Right atrium auricular region (tissue), 2 donors: ENCODE measurements at places on chromosomes 4 and X. TPM values are rescaled to one million over a fixed set of nuclear protein-coding genes. Genes with fewer than 3 reads are reported as not detected.

FGB gene
- not detected for total RNA-seq

PPP1R2C gene
- not detected for total RNA-seq

SULT1E1 gene
- not detected for total RNA-seq

SPANXA2 gene
- total RNA-seq = not detected

ZNF518B gene
- 36.0 TPM for total RNA-seq

FGG gene
- total RNA-seq = not detected

GYPE gene
- 0.44 TPM for total RNA-seq

FAM9B gene
- not detected for total RNA-seq

ADGRG2 gene
- total RNA-seq = 2.3 TPM

PDE5A gene
- total RNA-seq = 14.7 TPM

- DNase-seq = peak; percentile 63
These were observed 44.1 kb downstream of the PPM1K start for GRCh38 chr4:88240297-88240714.

GRCh38 chr4:92263010-92263409 lies 40.8 kb upstream of the GRID2 start:
- no peak for DNase-seq

GRCh38 chrX:146881521-146881920 lies 67.0 kb upstream of the CXorf51A start:
- no peak for DNase-seq

DNA sequence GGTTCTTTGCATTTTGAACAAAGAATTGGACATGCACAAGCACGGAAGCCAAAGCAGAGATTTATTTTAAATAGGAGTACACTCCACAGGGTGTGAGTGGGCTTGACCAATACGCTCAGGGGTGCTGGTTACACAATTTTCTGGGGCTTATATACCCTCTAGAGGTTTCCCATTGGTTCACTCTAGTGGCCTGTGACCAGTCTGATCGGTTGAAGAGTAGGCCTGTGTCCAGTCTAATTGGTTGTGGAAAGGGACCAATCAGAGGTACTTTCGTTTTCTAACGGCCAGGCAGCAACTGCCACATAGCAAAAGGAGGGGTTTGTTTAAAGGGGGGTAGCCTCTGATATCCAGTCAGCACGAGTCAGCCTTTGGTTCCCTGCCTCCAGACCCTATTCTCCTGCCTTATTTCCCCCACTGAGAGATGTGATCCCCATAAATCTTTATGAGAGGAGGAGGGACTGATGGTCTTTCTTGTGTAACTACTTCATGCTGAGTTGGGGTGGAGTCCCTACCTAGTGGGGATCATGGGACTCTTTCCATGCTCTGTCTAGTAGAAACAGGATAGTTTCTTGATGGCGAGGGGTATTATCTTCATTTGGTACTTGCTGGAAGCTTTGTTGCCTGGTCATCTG lies 11.3 kb upstream of the AREG start:
- DNase-seq = no peak

GRCh38 chrX:108573136-108573535 lies 133.5 kb downstream of the COL4A5 start:
- DNase-seq = no peak

DNA sequence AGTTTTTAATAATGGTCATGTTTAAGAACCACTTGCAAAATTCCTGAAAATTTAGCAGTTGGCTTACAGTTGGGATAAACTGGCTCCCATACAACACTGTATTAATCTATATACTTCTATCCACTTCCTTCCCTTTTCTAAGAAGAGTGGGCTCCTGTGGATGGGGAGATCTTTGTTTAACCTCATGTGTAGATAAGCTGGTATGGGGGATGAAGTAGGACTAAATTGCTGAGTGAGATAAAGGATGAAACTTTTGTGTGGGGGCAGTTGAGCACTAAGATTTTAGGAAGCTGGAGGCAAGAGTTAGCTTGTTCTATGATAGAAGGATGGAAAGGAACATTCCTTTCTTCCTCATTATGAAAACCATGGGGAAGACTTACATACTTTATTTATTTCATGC lies 54.6 kb upstream of the ATP8A1 start:
- no peak for DNase-seq

DNA sequence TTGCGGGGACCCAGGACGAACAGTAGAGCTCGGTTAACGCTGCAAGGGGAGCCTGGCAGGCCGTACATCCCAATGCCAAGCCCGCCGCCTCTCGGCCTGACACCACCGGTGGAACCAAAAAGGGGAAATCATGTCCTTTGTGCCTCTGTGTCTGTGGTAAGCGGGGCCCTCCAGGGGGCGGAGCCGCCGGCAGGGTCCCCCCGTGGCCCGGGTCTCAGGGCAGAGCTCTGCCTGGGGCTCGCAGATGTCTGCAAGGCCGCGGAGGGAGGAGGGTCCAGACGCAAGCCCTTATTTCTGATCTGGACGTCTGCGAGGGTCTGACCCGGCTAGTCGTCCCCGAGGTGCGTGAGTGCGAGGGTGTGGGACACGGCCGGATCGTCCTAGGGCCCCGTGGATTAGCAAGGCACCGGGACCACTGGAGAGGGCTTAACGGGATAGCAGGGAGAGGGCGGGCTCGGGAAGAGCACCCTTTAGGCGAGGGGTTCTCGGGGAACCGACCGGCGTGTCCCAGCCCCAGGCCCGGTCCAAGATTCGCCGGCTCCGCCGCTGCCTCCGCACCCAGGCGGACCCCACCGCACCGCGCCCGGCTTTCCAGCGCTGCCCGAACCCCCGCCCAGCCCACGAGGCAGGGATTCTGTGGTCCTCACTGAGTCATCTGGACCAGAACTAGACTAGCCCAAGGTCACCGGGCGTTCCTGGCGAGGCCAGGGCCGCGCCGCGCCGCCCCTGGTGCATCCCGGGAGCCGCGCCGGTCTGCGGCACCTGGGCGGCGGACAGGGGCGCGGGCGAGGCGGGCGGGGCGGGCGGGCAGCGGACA lies 863 bp upstream of the FAM193A start:
- peak; percentile 67 for DNase-seq

DNA sequence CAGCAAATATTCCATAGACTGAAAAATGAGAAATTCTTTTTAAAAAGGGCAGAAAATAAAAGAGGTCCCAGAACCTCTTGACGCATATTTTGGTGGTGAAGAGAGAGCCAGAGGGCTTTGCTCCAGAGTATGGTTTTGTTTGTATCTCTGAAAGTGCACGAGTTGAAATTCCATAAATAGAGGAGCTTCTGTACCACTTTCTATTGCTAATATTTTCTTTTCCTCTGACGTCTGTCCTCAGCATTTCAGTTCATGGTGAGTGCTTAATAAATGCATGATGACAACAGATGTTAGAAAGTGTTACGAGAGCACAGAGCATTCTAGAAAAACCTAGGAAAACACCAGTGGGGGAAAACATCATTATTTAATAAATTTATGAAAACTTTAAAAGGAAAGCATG lies 145.6 kb downstream of the AMELX start:
- no peak for DNase-seq

- DNase-seq = no peak
These were observed 205.4 kb downstream of the CFAP299 start for GRCh38 chr4:80540785-80541469.

GRCh38 chr4:89413518-89413917 lies 105.9 kb upstream of the GPRIN3 start:
- no peak for DNase-seq

- no peak for DNase-seq
These were observed 14.2 kb downstream of the FTHL17 start for GRCh38 chrX:31057691-31058090.

DNA sequence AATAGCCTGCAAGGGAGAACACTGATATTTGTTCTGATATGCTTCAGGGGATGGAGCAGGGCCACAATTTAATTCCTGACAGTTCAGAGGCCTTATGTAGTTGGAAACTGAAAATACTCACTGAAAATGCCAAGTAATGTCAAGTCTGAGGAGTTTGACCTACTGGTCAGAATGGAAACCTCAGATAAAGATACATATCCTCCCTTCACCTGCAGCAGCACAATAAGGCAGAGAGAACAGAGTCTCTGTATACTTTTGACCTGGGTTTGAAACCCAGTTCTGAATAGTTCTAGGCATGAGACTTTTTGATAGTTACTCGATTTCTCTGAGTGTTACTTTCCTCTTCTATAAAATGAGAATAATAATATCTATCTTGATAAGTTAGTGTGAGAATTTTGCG lies 65.8 kb upstream of the TRPC5 start:
- no peak for DNase-seq

DNA sequence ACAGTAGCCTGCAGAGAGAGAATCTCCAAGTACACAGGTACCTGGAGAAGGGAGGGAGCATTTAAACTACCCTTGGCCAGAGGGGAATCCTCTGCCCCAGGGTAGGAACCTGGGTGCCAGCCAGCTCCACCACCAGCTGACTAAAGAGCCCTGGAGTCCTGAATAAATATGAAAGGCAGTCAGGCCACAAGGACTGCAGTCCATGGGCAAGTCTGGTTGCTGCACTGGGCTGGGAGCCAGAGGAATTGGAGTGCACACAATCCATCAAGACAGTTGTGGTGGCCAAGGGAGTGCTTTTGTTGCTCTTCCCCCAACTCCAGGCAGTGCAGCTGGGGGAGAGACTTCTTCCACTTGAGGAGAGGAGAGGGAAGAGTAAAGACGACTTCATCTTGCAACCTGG lies 172.5 kb downstream of the HNRNPD start:
- no peak for DNase-seq

- DNase-seq = no peak
These were observed 157.7 kb upstream of the DIPK2B start for GRCh38 chrX:45358392-45358791.

DNA sequence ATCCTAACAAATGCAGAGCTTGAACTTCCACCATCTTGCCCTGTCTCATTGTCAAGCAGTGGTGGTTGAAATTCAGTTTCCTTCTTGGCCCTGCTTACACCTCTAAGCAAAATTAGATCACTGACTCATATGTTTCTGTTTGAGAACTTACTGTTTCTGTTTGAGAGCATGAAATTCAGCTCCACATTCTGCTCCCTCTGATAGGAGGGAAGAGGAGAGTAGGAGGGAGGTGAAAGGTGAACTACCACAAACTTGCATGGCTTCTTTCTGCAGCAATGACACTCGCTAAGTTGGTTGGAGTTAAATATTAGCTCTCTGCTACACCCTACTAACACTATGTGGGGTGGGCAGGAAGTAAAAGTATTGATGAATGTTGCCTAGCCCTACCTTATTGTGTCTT lies 117.8 kb upstream of the EDA2R start:
- no peak for DNase-seq

DNA sequence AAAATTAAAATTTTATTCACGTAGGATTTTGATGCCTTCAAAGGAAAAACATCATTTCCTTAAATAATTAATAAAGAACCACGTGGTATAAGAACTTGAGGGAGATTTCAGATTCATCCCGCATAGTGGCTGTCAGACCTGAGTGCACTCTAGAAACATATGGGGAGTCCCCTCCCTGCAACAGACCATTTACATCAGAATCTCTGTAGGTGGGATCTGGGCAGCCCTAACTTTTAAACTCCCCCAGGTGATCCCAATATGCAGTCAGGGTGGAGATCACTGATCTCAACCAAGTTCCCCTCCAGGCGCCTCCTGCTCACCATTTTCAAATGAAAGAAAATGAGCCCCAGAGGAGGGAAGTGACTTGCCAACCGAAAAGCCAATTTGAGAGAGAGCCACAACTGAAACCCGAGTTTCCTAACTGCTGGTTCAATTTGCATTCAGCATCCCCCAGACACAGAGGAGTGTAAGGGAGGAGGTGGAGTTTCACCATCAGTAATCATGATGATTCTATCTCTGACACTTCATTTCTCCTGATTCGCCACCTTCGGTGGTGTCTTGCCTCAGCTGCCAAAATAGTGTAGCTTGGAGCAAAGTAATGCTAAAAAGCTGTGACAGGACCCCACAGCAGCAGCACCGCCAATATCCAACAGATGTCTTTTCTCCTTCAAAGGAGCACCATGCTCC lies 11.4 kb downstream of the RNF150 start:
- no peak for DNase-seq

- DNase-seq = no peak
These were observed 16.9 kb upstream of the TSR2 start for GRCh38 chrX:54423161-54423888.

DNA sequence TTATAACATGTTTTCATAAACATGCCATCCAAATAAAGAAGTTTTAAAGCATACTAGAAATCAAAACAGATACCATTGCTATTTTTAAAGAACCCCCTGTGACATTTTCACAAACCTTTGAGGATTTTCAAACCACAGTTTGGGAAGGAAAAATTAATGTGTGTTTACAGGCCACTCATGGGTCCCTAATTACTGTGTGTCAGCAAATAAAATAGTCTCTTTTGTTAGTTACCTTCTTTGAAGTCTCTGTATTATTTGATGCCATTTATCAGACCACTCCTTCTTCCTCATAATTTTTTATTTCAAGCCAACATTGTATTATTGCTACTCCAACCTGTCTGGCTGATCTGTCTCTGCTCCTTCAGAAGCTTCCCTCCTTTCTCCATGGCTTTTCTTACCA lies 72.6 kb upstream of the TET2 start:
- no peak for DNase-seq

DNA sequence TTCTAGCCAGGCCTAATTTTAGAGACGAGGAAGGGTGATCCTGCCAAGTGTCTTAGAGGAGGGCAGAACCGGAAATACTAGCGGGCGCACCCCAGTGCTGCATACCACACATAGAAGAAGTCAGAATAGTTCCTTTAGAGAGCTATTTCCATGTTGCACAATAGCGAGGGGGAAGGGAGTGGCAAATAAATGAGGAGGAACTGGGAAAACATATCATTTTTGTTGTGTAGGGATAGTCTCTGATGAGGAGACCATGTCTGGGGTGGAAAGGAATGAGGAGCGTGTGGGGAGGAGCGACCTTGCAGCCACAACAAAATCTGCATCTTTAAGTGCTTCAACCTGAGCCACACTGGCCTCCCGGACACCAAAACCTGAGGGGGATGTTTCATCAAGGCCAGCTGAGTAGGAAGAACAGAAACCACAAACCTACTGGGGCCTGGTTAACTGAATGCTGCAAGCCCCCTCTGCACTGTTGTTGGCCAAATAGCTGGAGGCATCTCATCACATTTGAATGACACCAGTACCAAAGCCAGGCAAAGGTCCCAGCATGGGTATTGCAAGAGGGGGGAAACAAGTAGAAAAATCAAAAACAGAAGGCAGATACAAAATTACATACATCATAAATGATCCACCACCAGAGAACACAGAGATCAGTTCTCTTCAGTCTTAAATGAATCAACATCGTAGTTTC lies 26.7 kb upstream of the C1QTNF7 start:
- peak; percentile 72 for DNase-seq

GRCh38 chr4:182301736-182302135 lies 58.5 kb downstream of the TENM3 start:
- DNase-seq = no peak

- DNase-seq = no peak
These were observed 150.8 kb upstream of the DIPK2B start for GRCh38 chrX:45351478-45351877.

- DNase-seq = no peak
These were observed 41.6 kb upstream of the ITM2A start for GRCh38 chrX:79408623-79409322.

GRCh38 chr4:40800064-40800463 lies 50.3 kb downstream of the NSUN7 start:
- no peak for DNase-seq

- DNase-seq = no peak
These were observed 101.1 kb downstream of the MID1 start for GRCh38 chrX:10519278-10519677.
